OCI-M1 (cell line): ENCODE measurements at places on chromosomes 5 and 9.

DNA sequence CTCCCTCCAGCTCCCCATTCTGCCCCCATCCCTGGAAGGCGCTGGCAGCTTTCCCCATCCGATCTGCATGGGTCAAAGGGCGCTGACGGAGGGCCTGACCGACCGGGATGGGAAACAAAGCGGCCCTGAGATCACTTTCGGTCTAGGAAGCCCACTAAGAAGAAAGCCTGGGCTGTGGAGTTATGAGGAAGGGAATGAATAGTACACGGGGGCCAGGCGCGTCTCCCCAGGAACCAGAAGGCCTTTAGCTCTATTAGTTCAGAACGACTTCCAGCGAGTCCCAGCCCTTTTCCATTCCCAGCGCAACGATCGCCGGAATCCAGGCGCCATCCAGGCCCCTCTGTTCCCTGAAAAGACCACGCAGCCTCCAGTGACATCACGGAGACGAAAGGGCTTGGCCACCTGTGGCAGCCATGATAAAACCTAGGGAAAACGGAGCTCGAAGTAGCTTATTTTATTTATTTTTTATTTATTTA lies 70.1 kb upstream of the CCDC180 start:
- no peak for DNase-seq

DNA sequence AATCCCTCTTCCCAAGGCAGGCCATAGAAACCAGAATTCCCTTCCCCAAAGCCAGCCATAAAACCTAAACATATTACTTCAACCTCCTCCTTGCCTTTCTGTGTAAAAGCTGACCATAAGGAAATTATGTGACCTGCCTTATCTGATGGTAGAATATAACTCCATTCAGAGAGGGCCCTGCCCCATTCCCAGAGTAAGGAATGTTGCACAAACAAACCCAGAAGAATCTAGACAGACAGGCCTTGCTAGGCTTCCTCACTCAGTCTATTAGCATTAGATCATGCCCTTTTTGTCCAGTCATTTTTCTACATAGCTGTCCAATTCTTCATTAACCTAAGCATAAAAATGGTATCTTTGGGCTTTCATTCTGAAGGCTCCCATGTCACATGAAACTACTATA lies 17.8 kb upstream of the IFNB1 start:
- peak; percentile 31 for DNase-seq

DNA sequence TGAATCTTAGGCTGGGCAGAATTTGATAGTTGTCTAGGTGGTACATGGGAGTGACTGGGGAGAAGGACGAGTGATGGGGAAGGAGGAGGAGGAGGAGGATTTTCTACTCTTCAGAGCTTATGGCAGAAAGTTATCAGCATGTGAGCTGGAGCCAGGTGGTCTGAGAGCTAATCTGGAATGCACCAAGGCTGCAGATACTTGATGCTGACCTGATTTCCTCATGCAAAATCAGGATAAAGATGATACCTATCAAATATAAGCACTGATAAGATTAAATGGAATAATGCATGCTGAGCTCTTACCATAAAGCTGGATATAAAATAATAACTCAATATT lies 250.4 kb downstream of the SEMA5A start:
- DNase-seq = no peak

- DNase-seq = no peak
Observed at GRCh38 chr5:77644371-77645157, 6.1 kb upstream of the OTP start.

- DNase-seq = peak; percentile 13
Observed at GRCh38 chr9:136045595-136046553, 49.2 kb downstream of the NACC2 start.

- no peak for DNase-seq
Observed at GRCh38 chr5:111598996-111599395, 86.7 kb upstream of the STARD4 start.

- no peak for DNase-seq
Observed at GRCh38 chr5:85357309-85357708, 972.6 kb upstream of the EDIL3 start.

DNA sequence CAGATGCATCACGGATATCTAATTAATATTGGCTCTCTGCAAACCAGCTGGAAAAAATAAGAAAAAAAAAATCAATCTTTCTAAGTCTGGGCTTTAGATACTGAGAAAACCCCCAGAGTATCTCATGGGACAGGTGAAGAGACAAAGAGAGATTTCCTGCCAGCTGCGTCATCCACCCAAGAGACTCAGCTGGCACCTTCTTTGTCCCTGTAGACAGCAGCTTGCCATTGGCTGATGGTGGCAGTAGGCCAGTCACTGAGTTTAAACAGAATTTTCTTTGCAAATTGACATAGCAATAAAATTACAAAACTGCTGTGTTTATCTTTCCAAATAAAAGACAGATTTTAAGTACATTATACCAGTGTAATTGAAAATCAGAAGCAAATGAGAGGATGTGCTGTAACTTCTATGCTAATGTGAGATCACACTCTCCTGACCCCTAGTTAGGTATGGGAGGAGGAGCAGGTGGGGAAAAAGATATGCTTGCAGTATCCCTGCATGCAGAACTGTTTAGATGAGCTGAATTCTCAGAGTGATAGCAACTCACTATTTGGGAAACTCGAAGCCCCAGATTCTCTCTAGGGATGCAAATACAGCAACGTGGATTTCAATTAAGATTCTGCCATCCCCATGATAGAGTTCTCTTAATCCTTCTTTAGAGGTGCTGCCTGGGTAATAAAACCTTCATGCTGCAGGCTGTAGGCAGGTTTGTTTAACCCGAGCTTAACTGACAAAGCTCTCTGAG lies 72.2 kb downstream of the NMUR2 start:
- no peak for DNase-seq

- peak; percentile 19 for DNase-seq
Observed at GRCh38 chr5:151154931-151155774, 2.4 kb downstream of the ANXA6 start.

GRCh38 chr5:78060421-78060820 lies 234.1 kb downstream of the AP3B1 start:
- DNase-seq = no peak

- DNase-seq = no peak
Observed at GRCh38 chr5:169781420-169782345, 144.6 kb downstream of the DOCK2 start.

GRCh38 chr5:39131210-39132127 lies 57.3 kb upstream of the RICTOR start:
- DNase-seq = peak; percentile 23

DNA sequence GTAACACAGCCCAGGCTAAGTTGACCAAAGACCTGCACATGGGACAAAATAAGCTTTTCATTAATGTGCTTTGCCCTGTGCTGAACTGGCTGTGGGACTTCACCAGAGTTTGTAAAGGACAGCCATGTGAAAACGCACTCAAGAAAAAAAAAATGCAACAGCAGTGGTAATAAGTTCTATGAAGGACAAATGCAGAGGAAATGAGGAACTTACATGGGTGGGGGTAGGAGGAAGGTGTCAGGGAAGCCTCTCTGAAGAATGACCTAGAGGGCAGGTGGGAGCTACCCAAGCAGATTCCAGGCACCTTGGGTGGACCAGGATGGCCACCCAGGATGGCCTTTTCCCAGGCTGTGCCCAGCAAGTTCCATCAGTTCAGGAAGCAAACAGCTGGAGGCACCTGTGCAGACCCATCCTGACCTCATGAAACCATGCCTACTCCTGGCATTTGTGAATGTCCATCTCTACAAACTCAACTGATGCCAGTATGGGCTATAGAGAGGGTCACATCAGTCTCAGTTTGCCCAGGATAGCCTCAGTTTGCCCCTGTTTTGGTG lies 6.7 kb upstream of the PHF2 start:
- DNase-seq = peak; percentile 36

- no peak for DNase-seq
Observed at GRCh38 chr5:54897001-54897400, 88.4 kb downstream of the ESM1 start.

GRCh38 chr5:129609710-129610109 lies 138.2 kb upstream of the MINAR2 start:
- no peak for DNase-seq

DNA sequence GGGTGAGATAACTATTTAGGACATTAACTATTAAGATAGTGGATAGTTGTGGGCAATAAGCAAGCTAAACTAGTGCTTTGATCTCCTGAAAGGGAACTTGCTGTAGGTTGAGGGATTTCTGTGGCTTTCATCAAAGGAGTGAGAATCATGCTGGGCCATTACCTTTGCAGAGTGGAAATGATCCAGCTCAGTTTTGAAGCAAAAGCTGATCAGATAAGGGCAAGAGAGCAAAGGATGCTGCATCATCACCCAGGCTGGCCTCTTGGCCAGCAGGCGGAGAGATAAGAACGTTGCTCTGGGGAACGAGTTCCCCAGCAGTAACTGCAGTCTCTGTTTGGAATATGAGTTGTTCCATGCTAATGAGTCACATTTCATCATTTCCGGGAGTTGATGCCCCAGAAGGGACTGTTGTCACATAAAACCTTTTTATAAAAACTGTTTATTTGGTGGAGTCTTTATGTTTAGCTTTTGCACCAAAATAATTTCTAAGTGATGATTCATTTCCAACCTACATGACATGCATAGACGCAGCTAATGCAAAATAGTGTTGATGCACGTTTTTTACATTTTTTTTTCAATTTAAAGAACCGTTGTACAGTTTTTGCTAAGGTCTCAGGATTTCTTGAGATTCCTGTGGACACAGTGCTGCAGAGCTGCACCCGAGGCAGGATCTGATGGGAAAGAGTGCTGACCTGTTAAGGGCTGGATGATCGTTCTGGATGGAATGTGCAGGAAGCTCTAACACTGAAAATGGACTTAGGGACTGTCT lies 99.3 kb downstream of the ACTBL2 start:
- peak; percentile 91 for DNase-seq

DNA sequence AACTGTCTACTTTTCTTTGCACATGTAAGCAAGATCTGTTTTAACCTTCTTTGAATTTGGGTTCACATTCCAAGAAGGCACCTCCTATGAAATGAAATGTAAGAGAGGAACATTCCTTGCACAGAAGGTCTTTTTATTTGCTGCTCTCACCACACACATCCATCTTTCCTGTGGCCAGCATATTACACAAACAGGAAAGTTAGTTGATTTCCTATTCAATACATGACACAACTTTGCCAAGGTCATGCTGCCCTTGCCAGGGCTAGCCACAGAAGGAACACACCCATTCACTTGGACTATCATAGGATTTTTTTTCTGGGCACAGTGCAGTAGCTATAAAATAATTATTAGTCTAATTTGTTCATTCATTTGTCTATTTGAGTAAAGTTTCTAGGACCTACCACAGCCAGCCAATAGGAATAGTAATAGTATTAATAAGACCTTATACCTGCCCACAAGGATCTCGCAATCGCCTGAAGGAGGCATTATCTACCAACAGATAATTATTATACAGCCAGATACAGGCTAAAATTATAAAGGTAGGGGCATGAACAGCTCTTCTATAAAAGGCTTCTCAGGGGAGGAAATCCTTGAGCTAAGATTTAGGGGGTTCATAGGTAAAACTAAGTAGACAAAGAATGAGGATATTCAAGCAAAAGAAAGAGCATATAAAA lies 78.1 kb upstream of the NREP start:
- no peak for DNase-seq

DNA sequence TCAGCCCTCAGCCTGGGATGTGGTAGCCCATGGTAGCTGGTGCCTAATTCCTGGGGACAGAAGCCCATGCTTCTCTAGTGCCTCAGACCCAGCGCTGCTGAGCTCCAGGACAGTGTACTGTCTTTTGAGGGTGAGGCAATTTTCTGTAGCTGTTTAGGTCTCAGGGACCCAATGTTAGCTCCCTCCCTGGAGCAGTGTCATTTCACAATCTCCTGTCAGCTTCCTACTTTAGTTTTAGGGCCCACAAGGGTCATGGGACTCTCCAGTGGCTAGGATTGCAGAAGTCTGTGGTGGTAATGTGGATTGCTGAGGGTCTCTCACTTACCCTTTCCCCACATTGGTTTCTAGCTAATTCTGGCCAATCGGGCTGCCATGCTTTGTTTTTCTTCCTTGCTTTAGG lies 67.7 kb upstream of the CCL21 start:
- no peak for DNase-seq

DNA sequence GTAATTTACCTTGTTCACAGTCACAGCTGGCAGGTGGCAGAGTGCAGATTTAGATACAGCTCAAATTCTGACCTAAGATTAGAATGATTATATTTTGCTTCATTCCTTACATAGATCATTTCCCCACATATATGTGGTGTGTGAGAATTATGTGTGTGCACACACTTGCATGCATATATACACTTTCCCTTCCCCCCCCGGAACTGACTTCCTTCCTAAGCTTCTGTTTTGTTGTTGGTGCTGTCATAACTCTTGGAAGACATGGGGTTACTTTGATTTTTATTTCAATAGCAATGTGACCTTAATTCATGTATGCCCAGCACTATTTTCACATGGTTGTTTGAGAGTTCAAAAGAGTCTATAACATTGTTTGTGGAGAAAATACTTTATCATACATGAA lies 112.8 kb downstream of the CMYA5 start:
- DNase-seq = peak; percentile 21

- no peak for DNase-seq
Observed at GRCh38 chr5:173396311-173396993, 68.2 kb upstream of the STC2 start.

- DNase-seq = no peak
Observed at GRCh38 chr5:168693297-168693696, 114.1 kb upstream of the PANK3 start.

DNA sequence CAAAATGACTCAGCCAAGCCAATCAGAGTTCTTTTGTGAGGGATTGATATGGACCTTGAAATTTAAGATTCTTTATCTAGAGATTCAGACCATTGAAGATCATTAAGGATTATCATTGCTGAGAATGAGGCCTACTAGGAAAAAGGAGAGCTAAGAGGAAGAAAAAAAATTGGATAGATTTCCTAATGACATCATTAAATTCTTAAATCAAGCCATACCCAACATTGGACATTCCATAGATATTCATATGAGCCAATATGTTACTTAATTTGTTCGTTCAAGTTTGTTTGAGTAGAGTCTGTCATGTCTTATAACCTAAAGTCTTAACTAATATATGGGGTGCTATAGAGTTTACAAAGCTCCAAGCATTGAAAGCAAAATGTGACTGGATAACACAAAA lies 727.9 kb upstream of the SEMA6A start:
- DNase-seq = no peak

DNA sequence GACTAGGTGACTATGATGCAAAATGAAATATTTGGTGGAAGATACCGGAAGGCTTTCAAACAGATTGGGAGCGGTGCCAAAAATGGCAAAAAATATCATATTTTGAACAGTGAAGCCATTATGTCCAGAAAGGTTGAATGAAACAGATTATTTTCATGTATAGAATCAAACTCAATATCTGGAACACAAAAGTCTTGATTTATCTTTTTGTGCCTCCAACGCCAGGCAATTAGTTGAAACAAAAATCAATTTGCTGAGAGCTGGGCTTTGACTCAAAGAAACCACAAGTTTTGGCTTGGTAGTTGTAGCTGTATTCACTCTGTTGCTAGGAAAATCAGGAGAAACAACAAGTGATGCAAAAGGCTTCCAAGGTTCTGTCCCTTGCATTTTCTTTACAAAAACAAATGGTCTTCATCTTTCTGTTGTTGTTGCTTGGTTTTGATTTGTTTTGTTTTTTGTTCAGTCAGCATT lies 421.7 kb upstream of the TYRP1 start:
- DNase-seq = no peak

DNA sequence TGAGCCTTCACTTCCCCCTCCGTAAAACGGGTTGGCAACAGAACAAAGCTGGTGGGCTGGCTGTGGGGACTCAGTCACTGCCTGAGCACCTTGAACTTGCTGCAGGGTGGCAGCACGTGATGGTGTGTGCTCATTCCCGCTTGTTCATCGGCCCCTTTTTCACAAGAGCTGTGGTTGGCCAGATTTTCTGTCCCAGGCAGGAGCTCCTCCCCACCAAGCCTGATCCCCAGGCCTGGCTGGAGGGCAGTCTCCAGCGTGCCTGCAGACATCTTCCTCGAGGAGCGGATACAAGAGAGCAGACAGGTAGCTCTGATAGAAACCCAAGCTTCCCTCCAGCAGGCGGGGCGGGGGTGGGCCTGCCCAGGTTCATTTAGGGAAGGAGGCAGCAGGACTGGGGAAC lies 61.9 kb upstream of the ORM1 start:
- DNase-seq = no peak
